ENCODE measurements at places on chromosomes 16 and 17.
A peak's percentile ranks its signal among the peaks of the same experiment; 100 is the strongest.

- DNase-seq: no peak
Measured at GRCh38 chr17:76138896-76139752, 1.9 kb downstream of the FOXJ1 start.

DNA sequence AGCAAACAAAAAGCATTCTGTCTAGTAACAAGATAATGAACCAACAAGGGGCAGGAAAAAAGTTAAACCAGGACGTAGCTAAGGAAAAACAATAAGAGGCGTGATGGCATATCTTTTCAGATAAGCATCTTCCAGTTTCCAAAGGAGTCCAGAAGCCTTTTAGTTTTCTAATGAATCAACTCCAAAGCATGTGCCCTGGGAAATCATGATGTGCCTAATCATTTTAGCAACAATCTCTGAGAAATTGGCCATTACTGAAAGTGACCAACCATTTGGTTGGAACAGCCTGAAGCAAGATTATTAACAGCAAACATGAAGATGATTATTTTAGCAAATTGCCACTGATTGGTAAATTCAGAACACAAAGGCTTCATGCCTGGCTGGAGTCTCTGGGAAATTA, 440.9 kb upstream of the MAF start:
- no peak for DNase-seq

- no peak for DNase-seq
Measured at GRCh38 chr17:57294629-57295501, 38.5 kb downstream of the MSI2 start.

DNA sequence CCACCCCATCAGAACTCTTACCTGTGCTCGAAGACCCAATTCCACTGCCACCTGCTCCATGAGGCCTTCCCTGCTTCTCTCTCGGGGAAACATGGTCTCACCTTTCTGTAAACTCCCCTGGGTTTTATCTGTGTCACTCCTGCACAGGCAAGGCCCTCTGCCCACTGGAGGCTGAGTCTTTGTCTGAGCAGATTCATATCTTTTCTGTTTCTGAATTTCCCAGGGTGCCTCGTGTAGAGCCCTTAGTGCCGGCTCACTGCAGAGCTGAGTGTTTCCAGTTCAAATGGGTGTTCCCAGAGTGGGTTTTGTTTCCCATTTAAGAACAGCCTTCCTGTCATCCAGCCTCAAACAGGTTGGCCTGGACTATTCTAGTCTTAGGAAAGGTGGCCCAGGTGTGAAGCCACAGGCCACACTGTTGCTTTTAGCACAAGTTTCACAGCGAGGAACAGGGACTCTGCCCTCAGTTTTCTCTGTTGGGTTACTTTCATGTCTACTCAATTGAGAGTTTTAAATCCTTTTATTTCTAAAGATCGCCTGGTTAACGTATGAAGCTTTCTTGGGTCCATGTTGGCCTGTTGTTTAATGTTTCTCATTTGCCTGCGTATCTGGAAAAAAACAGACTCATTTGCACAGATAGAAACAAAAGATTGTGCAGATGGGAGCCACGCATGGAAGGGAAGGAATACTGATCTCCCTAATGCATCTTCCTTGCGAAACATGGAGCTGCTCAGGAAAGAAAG, 228.7 kb downstream of the MSI2 start:
- no peak for DNase-seq

- DNase-seq: no peak
Measured at GRCh38 chr16:5438591-5438990, 341.0 kb upstream of the EEF2KMT start.

DNA sequence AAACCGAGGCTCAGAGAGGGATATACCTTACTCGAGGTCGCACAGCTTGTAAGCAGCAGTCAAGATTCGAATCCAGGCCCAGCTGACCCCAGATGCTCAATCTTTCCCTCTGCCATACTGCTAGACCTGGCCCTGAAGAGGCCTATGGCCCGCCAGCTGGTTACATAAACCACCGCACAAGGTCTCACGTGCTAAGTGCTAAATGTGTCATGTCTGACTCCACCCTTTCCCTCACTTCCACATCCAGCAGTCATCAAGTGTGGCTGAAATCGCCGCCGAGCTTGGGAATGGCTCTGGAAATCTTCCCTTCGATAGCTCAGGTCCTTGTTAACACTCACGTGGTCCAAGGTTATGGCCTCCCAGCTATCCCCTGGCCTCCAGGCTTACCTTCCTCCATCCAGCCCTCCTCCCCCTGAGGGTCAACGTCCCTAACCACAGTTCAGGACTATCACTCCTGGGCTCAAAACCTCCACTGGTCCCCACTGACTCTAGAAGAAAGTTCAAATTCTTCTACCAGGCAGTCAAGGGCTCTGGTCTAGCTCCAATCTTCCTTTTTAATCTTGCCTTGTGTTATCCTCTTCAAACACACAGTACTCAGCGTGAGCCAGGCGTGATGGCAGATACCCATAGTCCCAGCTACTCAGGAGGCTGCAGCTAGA, 3.5 kb downstream of the ZBTB4 start:
- peak; percentile 41 for DNase-seq

DNA sequence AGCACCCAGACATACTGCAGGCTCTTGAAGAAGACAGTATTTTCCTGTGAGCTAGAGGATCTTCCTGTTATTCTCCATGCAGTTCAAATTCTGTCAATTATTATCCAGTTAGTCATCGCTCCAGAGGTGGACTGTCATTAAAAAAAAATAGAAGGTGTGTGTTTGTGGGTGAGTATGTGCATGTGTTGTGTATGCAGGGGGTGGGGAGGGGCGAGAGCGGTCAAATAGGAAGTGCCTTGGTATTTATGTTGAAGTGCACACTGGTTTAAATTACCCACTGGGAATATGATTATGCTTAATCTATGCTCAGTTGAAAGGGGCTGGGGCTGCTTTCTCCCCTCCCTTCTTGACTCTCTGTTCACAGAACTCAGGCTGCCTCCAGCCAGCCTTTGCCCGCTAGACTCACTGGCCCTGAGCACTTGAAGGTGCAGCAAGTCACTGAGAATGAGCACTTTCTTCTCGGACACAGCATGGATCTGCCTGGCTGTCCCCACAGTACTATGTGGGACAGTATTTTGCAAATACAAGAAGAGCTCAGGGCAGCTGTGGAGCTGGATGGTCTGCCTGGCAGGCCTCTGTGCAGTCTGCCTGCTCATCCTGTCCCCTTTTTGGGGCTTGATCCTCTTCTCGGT, at the start of gene HSD17B2:
HSD17B2 (plus strand) TSS at position 273 of the 632 bp plus-strand sequence; CDS start at position 445, 172 bp downstream.
- peak; percentile 48 for DNase-seq

DNA sequence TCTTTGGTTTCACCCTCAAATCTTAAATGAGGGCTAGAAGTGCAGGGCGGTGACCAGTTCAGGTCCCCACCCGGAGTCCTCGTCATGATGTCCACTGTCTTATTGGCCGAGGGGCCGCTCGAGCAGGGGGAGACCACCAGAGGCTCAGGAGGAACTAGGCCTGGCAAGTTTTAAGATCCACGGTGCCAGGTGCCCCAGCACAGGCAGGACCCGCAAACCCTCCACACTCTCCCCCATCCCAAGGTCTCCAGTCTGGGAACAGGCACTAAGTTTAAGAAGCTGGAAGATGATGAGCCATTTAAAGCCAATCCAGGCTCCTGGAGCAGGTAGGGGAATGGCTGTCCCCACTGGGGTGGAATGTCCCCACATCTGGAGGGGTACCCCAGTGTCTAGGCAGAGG, 4.1 kb downstream of the DLX3 start:
- no peak for DNase-seq

DNA sequence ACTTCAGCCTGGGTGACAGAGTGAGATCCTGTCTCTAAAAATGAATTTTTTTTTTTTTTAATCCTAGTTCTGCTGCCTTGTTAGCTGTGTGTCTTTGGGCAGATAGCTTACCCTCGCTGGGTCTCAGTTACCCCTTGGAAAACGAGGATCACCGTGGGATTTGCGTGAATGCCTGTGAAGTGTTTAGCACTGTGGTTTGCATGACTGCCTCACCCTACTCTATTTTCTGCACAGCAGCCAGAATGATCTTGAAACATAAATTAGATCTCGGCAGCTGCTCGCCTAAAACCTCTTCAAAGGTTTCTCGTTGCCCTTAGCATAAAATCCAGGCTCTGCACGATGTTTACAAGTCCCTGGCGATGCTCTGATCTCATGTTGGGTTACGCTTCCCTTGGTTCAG, 71.2 kb upstream of the GRIN2A start:
- DNase-seq: no peak

DNA sequence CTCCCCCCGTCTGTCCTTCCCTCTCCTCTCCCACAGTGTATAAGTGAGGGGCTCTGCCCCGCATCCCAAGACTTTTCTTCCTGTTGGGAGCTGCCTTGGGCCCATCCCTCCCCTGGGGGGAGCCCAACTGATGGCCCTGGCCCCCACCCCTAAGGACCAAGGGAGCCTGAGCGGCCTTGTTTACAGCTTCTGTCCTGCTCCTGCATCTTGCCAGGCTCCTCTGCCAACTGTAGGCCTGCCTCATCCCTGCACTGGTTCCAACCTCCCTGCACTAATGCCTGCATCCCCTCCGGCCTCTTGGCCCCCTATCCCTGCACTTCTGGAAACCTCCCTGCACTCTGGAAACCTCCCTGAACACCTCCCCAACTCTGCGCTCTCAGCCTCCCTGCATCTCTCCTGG, 1.4 kb upstream of the PAGR1 start:
- DNase-seq: no peak

GRCh38 chr16:22217890-22218730, 12.0 kb downstream of the EEF2K start:
- DNase-seq: peak; percentile 36

DNA sequence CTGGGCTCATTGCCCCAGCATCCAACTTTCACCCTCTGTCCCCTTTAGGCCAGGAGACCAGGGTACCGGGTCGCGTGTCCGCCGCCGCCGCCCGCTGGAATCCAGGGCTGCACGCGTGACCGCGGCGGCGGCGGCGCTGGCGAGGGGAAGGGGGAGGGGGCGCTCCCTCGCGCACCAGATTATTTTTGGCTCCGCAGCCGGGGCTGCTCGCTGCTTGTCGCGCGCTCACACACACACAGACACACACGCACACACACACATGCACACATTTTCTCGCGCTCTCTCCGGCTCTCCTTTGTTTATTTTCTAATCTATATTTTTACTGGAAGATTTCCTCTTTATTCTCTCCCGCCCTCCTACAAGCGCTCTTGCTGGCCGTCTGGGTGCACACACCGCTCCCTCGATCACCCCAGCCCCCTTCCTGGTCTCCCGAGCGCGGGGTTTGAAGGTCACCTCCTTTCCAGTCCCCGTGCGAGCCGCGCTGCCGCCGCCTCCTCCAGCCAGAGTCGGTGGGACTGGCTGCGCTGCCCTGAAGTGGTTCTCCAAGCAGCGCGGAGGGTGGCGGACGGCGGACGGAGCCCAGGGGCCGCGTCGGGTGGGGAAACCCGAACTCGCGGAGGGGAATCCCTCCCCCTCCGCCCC, 921.4 kb upstream of the EEF2KMT start:
- no peak for DNase-seq

DNA sequence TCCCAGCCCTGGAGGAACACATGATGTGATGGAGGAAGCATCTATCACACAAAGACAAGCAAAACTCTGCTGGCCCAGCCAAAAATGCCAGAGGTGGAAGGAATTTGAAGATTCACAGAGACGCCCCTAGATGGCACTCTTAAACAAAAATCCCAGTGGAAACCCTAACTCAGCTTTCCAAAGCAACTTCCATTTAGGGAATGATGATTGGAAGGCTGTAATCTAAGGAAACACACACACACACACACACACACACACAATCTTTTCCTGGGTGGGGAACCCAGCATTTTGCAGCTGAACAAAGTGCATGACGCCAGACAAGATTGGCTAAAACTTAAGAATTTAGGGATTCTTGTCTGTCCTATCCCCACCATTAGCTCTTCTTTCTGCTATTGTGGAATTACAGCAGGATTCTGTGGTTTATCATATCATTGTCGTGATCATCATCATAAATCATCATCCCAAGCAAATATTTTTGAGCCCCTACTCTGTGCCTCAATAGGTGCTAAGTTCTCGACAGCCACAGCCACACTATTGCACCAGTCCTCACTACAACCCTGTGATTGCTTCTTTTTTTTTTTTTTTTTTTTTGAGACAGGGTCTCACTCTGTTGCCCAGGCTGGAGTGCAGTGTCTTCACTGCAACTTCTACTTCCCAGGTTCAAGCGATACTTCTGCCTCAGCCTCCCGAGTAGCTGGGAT, 1.6 kb upstream of the LDAF1 start:
- DNase-seq: peak; percentile 70

DNA sequence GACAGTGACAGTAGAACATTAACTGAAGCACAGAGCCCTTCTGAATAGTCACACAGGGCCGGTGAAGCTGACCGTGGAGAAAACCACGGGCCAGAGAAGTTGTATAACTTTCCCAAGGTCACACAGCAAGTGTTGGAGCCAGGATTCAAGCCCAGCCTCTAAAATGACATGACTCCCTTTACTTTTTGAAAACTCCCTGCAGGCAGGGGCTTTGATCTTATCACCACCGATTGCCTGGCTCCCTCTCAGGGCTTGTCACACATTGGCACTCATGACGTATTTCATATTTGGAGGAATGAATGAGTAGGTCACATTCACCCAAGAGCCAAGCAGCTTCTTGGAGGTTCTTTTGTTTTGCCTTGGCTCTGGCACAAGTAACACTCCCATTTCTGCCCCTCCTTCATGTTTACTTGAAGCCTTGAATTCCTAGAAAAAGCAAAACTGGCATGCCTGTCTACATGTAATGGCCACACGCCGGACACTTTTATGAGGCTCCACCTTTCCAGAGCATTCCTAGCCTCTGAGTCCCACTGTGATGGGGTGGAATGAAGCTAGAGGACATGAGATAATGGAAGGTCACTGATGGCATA, 13.3 kb upstream of the RBBP6 start:
- DNase-seq: peak; percentile 87

GRCh38 chr16:8660841-8661301, 13.5 kb upstream of the ABAT start:
- DNase-seq: peak; percentile 57

GRCh38 chr17:2939714-2940351, 123.6 kb downstream of the OR1D5 start:
- DNase-seq: no peak

- no peak for DNase-seq
Measured at GRCh38 chr17:68484458-68484857, 27.2 kb upstream of the WIPI1 start.

DNA sequence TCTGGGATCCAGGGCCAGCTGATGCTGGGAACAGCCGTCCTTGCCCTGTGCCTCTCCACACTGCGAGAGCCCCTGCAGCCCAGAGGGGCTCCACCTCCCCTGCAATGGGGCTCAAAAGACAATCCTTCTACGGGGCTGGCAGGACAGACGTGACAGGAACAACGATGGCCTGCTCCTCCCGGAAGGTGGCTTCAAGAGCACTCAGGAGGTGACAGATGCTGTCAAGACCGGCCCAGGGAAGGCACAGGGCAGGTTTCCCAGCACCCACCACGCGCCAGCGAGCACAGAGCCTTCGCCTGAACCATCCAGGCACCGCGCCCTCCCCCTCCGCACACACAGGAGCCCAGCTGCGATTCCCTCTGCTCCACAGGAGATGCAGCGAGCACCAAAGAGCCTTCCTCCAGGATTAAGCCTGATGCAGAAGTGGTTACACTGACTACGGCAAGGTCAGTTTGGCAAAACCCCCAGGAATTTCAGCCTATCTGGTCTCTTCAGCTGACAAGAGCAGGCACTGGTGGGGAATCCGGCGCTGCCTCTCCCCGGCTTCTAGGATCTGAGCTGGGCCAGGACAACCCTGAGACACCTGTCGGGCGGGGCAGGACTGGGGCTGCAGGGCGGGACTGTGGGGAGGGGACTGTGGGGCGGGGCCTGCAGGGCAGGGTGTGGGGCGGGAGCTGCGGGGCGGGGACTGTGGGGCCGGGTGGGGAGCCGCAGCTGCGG, 103.4 kb downstream of the ZNF778 start:
- DNase-seq: peak; percentile 55

GRCh38 chr17:12024327-12024726, 3.6 kb downstream of the MAP2K4 start:
- peak; percentile 80 for DNase-seq
